ENCODE measurements at places on chromosomes 1 and 21.

GRCh38 chr21:42039911-42040351 is 29.8 kb upstream of the ZBTB21 start:
- no peak for DNase-seq

DNA sequence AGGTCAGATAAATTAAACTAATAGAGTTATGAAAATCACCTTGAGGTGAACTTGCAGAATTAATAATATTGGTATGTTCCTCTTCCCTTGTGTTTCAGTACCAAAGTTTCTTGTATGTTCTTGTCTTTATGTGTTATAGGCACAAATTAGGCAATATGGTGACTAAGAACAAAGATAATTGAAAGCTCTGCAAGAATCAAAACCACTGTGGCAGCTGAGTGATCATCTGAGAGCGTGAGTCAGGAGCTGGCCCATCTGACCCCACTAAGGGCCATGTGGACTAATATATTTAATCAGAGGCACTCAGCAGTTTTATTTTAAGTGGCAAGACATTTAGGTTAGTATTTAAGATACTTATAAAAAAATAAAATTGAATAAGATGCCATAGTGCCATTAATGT is 12.8 kb upstream of the CASQ2 start:
- no peak for DNase-seq

- DNase-seq: no peak
These were observed 110.7 kb upstream of the KIAA0040 start for GRCh38 chr1:175303201-175303707.

DNA sequence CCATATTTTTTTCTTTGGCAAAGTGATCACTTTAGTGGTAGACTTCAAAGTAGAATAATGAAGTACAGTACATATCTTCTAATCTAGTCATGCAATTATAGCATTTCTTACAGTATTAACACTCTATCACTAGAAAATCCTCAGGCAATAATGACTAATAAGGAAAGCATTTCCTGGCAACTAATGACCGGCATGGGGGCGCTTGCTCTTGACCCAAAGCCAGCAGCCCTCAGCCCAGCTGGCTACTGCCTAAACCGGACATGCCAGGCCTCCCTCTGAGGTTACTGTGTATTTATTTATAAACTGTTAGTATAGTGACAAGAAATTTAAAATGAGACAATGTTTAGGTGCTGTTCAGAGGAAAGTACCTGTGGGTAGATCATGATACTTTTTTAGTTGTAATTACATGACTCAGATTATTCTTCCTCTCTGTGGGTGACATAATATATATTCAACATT is 633.8 kb downstream of the PTPRC start:
- DNase-seq: no peak

- DNase-seq: no peak
These were observed 11.8 kb downstream of the NOS1AP start for GRCh38 chr1:162081316-162081715.

- DNase-seq: no peak
These were observed 51.1 kb downstream of the CD247 start for GRCh38 chr1:167467126-167467710.

DNA sequence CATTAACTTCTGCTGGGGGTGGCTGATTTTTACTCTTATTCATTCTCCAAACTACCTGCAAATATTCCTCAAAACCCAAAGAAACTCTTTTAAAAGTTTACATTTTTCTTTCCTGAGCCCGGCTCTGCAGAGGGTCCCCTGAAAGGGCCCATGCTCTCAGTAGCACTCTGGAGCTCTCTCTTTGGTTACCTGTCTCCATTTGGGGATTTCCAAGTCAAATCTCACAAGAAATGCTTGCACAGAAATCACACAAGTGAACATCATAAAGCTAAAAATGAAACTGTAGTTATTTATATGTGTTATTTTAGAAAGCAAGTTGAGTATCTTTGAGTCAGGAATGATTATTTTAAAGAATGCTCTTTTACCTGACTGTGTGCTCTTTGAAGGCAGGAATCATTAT is 174.5 kb upstream of the PLXNA2 start:
- DNase-seq: no peak

GRCh38 chr21:42397746-42398394 is 2.0 kb upstream of the TMPRSS3 start:
- no peak for DNase-seq

DNA sequence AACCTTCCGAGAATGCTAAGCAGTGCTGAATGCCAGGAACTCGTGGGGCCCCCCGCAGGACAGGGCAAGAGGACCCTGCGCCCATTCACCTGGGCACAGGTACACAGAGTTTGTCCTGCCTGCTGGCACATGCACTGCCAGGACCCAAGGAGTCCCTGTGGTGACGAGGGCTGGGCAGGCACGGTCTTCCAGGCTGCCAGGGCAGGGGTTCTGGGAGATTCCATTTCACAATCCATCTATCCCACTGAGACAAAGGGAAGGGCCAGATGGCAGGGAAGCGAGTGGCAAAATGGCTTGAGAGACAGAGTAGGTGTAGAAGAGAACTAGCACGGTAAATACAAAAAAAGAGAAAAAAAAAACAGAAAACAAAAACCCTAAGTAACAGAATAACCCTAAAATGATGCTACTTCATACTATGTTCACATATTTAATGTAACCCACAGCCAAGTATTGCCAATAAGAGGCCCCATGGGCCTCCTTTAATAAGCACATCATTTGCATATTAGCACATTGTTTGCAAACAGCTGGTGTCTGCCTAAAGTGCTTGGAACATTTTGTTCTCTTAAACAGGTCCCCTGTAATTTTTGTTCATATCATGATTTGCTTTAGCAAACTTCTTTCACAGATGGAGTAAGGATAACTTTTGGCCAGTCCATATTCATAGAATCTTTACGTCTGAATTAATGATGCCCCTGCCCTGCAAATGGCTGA is 83.8 kb downstream of the STUM start:
- DNase-seq: no peak

DNA sequence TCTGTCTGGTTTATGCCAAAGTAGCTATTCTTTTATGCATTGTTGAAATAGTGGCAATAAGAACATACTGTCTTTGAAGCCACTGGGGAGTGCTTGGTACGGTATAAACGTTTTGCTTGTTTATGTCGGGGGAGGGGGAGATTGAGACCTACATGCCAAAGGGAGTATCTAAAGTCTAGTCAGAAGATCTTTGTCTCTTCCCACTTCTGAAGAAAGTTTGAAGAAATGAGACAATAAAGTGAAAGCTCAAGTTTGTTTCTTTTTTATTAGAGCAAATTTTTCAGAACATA is 6.8 kb downstream of the AKIRIN1 start:
- no peak for DNase-seq

- no peak for DNase-seq
These were observed 35.2 kb upstream of the KIRREL1 start for GRCh38 chr1:157958263-157958662.

GRCh38 chr1:225824533-225824941 is 14.6 kb downstream of the EPHX1 start:
- no peak for DNase-seq

DNA sequence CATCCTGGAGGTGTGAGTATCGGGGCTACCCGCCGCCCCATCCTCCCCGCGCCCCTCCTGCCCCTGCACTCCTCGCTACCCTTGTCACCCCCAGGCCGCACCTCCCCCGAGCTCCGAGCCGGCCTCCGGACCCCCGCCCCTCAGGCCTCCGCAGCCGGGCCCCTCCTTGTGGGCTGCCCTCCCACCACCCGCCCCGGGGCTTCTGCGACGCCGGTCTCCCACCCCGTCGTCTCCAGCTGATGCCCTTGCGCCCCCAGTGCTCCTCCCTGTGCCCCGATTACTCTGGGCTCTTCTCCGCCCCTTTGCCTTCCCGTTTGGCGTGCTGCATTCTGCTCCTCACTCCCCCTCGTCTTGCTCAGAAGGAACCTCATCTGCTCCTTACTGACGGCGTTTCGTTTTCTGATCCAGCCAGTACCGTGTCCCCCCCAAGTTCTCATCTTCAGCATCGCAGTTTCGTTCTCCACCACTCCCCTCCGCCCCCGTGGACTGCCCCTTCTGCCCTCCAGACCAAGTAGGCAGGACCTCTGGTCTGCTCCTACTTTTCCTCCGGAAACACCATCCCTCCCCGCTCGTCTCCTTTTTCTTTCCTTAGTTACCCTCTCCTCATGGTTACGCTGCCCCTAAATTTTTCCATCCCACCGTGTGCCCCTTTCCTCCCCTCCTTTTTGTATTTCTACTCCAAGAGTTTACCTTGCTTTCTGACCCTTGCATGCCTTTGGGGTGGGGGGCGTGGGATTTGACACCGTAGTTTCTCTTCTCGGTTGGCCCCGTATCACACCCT is 841 bp downstream of the SNX27 start:
- DNase-seq: peak; percentile 18

GRCh38 chr1:162166917-162167615 is 97.6 kb downstream of the NOS1AP start:
- DNase-seq: no peak

- no peak for DNase-seq
These were observed 120.6 kb upstream of the PALMD start for GRCh38 chr1:99525331-99525730.

- no peak for DNase-seq
These were observed 90.4 kb downstream of the VPS26C start for GRCh38 chr21:37176716-37177115.

GRCh38 chr1:97304366-97304765 is 582.8 kb downstream of the PTBP2 start:
- DNase-seq: no peak

DNA sequence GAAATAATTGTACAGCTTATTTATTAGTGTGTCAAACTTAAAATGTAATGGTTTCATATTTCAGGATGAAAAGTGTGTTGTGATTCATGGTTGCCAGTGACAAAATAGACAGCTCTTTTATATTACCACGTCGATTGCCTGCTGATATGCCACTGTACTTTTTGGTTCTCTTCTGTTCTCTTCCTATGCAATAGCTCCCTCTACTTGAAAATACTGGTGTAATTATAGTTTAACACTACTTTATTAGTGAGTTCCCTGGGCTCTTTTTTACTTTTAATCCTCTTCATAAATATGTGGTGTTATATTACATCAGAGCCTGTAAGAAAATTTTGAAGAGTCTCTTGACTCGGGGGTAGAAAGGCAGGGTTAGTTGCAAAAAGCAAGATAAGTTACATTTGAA is 111.3 kb downstream of the PATJ start:
- DNase-seq: no peak

GRCh38 chr1:246891105-246891504 is 40.6 kb downstream of the AHCTF1 start:
- no peak for DNase-seq

- DNase-seq: no peak
These were observed 268.4 kb upstream of the NRIP1 start for GRCh38 chr21:15333136-15333710.

- no peak for DNase-seq
These were observed 19.6 kb downstream of the CCSAP start for GRCh38 chr1:229323201-229323600.

DNA sequence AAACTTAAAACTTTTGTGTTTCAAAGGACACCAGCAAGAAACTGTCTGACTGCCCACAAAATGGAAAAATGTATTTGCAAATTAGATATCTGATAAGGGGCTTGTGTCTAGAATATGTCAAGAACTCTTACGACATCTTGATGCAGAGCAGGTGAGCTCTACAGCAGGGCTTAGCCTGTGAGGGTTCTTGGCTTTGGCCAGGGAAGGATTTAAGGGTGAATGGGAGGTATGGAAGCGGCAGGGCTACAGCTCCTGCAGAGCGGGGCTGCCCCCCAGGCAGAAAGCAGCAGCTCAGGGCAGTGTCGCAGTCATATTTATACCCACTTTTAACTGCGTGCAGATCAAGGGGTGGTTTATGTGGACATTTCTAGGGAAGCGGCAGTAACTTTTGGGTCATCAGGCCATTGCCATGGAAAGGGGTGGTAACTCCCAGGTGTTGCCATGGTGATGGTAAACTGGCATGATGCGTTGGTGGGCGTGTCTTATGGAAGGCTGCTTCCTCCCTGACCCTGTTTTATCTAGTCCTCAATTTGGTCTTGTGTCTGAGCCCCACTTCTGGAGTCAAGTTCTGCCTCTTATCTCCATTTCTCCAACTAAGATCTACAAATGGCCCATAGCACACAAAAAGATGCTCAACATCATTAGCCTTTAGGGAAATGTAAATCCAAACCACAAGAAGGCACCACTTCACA is 23.2 kb downstream of the MORN1 start:
- DNase-seq: no peak

GRCh38 chr1:41362749-41363590 is 1.7 kb downstream of the FOXO6 start:
- no peak for DNase-seq

DNA sequence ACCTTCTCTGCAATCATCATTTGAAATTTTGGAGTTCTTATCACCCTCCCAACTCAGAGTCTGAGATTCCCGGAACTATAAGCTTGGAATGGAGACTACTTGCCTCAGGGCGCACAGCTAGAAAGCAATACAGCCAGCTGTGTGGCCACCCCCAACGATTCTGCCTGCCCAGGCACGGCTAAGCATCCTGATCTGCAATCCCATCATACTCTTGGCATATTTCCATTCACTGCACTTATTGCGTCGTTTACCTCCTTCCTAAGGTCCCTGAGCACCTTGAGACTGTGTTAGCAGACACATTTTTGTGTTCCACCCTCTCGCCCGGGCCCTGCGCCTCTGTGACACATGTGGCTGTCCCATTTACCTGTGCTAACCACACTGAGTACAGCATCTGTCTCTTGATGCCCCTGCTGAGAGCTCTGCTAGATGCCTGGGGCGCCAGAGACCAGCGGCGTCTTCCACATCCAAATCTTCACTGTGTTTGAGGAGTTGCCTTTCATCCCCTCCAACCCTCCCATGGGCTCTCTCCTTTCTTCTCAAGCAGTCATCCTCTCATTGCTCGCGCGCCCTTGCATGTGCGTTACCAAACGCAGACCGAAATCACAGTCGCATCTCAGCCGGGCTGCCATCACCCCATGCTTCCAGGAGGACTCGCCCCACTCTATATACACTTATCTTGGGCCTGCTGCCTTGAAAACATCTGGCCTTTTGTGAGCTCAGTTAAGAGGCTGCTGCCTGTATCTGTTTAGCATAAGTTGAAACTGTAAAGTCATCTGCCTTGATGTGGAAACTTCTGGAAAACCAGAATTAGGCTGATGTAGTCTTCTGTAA is 3.5 kb upstream of the CLDN19 start:
- no peak for DNase-seq

DNA sequence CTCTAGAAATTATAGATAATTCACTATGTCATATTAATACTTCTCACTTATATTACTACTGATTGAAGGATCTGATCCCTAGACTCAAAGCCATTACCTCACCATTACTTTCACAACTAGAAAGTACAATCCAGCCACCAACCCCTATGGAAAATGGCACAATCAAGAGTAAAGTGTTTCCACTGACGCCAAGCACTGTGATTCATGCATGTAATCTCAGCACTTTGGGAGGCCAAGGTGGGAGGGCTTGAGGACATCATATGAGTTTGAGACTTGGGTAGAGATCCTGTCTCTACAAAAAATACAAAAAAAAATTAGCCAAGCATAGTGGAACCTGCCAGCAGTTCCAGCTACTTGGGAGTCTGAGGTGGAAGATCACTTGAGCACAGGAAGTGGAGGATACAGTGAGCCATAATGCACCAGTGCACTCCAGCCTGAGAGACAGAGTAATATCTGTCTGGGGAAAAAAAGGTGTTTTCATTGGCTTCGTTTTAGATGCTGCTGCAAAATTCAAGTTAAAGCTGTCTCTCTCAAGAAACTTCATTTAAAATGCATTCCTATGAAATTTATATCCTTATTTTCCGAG is 126.5 kb downstream of the AKT3 start:
- DNase-seq: no peak

All from activated CD4-positive, alpha-beta T cell treated with anti-CD3 and anti-CD28 coated beads for 4 hours (primary cell).